ENCODE measurements at places on chromosomes 2 and 18.

DNA sequence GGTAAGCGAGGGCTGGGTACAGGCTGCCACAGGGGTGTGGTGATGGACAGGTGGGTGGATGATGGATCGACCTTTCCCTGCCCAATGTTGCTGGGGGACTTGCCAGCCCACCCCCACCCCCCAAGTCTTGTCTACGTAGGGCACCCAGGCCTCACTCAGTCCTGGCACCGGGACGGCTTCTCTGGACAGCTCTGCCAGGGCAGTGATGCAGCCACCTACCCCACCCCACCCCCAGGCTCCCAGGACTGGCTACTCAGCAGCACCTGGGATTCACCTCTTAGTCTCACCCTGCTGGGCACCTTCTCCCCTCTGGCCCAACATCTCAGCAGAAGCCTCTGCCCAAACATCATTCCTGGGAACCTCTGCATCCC is 55.7 kb downstream of the ANKMY1 start:
- no peak for DNase-seq

- DNase-seq: no peak
Measured at GRCh38 chr2:162556996-162557395, 213.1 kb downstream of the GCA start.

GRCh38 chr18:2112435-2113045 is 458.8 kb downstream of the METTL4 start:
- no peak for DNase-seq

- no peak for DNase-seq
Measured at GRCh38 chr2:239634769-239635168, 233.9 kb upstream of the HDAC4 start.

DNA sequence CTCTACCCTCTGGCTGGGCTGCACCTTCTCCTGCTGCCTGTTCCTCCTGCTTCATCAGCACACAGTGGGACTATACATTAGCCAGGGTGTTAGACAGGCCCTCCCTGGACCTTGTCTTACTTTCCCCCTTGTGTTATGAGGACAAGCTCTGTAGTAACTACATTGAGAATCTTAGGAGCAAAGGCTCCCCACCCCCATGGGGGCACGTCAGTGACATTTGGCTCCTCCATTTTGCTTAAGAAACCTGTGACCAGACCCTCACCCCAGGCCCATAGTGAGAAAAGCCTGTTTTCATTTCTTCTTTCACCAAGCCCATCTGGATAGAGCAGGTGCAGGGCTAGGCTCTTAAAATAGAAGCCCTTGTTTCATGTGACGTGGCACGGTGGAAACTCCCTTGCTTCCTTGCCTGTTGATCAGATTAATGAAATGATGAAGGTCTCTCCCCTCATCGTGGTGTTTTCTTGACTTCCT is 146.7 kb downstream of the RPIA start:
- no peak for DNase-seq
